Right lobe of liver (tissue), 6 donors: ENCODE measurements at places on chromosomes 12 and 14. TPM values are rescaled to one million over a fixed set of nuclear protein-coding genes. Genes with fewer than 3 reads are reported as not detected.

The LDHB gene
- 17.9 TPM for total RNA-seq

The TAS2R30 gene
- total RNA-seq: 1.6 TPM

GRCh38 chr12:5650281-5650680 lies 218.4 kb downstream of the NTF3 start:
- no peaks in the 10 kb centered on the region for H3K27me3 ChIP-seq
- H3K27ac ChIP-seq: no peak overlapping the region
- H3K4me3 ChIP-seq: no peak overlapping the region

- no peak overlapping the region for H3K27ac ChIP-seq
- DNase-seq: no peak
- no peaks in the 10 kb centered on the region for H3K27me3 ChIP-seq
Observed at GRCh38 chr14:64190974-64191502, 103.1 kb downstream of the ESR2 start.

DNA sequence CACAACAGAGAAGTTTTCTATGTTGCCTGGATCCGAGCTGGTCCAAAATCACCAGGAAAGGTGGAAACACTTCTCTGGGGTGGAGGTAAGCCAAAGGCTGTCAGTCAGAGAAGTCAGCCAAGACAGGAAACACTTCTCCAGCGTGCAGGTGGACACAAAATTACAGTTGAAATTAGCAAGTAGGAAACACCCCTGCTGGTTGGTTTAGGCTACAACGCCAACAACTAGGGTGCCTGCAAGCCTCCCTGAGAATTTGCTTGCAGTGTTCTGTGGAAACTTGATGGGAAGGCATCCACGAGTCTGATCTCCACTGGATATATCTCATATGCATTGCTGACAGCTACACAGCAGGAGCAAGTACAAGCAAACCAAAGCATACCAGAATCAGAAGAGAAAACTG lies 600.5 kb downstream of the RERGL start:
- H3K27me3 ChIP-seq: no peaks in the 10 kb centered on the region
- H3K27ac ChIP-seq: no peak overlapping the region
- no peak overlapping the region for H3K4me3 ChIP-seq
- no peak for DNase-seq
- H3K4me1 ChIP-seq: no peaks in the 10 kb centered on the region
- H3K36me3 ChIP-seq: no peaks in the 10 kb centered on the region

GRCh38 chr12:64255249-64255648 lies 33.2 kb upstream of the KICS2 start:
- no peaks in the 10 kb centered on the region for H3K36me3 ChIP-seq
- H3K4me1 ChIP-seq: no peaks in the 10 kb centered on the region
- DNase-seq: no peak

DNA sequence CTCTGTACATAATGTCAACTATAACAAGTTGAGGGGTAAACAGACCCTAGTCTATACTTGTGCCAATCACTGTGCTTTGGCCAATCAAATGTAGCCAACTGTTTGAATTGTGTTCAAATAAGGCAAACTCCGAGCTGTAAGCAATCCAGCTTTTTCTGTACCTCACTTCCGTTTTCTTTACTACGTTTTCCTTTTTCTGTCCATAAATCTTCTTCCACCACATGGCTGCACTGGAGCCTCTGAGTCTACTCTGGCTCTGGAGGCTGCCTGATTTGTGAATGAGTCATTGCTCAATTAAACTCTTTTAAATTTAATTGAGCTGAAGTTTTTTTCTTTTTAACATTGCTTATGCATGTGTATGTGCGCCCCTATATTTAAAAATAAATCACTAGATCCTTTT lies 29.7 kb downstream of the CLEC1A start:
- H3K4me1 ChIP-seq: no peaks in the 10 kb centered on the region
- H3K27ac ChIP-seq: peak overlapping the region; percentile 76
- H3K4me3 ChIP-seq: no peak overlapping the region
- H3K36me3 ChIP-seq: no peaks in the 10 kb centered on the region
- no peaks in the 10 kb centered on the region for H3K27me3 ChIP-seq

DNA sequence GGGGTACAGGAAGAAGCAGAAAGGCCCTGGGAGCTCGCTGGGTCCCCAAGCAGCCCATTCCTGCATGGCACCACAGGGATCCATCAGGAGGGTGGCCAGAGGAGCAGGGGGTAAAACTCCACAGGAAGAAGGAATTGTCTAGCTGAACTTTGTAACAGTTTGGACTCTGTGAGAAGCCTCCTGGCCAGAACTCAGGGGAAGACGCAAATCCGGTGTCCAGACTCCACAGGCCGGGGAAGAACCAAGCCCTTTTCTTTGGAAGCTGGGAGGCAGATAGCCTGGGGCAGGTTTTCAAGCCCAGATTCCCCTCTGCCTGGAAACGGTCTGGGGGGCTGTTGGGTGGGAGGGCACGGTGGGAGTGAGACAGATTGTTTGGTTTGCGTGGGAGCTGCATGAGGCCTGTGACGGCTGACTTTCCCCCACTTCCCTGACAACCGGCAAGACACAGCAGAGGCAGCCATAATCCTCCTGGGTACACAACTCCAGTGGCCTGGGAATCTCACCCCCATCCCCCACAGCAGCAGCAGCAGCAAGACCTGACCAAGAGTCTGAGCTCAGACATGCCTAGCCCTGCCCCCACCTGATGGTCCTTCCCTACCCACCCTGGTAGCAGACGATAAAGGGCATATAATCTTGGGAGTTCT lies 16.7 kb downstream of the GPHB5 start:
- H3K36me3 ChIP-seq: no peaks in the 10 kb centered on the region
- H3K27ac ChIP-seq: no peak overlapping the region
- H3K4me3 ChIP-seq: no peak overlapping the region
- no peaks in the 10 kb centered on the region for H3K4me1 ChIP-seq

DNA sequence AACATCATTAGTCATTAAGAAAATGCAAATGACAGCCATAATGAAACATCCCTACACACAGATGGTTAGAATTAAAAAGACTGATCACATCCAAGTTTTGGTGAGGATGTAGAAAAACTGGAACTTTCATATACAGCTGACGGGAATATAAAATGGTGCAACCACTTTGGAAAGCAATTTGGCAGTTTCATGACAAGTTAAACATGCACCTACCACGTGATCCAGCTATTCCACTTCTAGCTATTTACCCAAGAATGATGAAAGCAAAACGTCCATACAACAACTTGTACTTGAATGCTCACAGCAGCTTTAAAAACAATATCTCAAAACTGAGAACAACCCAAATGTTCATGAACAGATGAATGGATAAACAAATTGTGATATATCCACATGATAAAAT lies 77.9 kb upstream of the AVPR1A start:
- no peaks in the 10 kb centered on the region for H3K27me3 ChIP-seq
- no peak overlapping the region for H3K27ac ChIP-seq
- H3K4me1 ChIP-seq: no peaks in the 10 kb centered on the region
- no peak overlapping the region for H3K4me3 ChIP-seq
- H3K36me3 ChIP-seq: no peaks in the 10 kb centered on the region
- no peak for DNase-seq

DNA sequence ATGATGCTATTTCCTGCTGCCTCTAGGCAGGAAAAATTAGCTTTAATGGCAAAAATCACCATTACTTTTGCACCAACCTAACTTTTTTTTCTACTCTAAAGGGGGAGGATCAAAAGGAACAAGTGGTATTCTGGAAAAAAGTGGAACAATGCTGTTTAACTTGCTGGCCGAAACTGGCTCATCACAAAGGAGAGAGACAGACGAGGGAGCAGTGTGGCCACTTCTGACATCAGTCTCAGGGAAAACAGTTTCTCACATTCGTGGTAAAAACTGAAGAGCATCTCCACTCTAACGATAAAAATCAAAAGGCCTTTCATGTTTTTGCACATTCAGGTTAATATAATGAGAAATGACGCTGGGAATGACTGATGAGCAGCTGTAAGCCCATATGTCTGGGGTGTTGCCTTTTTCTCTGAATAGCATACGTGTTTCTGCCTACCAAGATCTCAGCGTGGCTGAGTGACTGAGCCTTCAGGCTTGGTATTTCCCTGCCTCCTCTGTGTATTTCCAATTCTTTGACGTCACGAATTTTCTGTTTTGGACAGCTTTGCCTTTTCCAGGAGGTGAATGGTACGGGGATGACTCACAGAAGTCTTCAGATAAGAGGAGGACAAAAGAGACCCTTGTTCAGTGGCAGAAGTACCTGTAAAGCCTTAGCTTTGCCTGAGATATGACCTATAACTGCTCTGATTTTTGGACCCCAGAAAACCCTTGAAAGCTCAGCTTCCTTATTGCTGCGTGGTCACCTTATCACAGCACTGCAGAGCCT lies 358.8 kb downstream of the GLT1D1 start:
- H3K4me1 ChIP-seq: no peaks in the 10 kb centered on the region
- no peaks in the 10 kb centered on the region for H3K36me3 ChIP-seq
- no peak overlapping the region for H3K4me3 ChIP-seq
- H3K27me3 ChIP-seq: no peaks in the 10 kb centered on the region

- no peaks in the 10 kb centered on the region for H3K4me1 ChIP-seq
- no peaks in the 10 kb centered on the region for H3K36me3 ChIP-seq
- DNase-seq: no peak
- no peak overlapping the region for H3K27ac ChIP-seq
- no peaks in the 10 kb centered on the region for H3K27me3 ChIP-seq
Observed at GRCh38 chr14:23864861-23865260, 88.7 kb upstream of the DHRS4 start.

The CPNE6 gene
- total RNA-seq: not detected

The P2RX7 gene
- 3.1 TPM for total RNA-seq

DNA sequence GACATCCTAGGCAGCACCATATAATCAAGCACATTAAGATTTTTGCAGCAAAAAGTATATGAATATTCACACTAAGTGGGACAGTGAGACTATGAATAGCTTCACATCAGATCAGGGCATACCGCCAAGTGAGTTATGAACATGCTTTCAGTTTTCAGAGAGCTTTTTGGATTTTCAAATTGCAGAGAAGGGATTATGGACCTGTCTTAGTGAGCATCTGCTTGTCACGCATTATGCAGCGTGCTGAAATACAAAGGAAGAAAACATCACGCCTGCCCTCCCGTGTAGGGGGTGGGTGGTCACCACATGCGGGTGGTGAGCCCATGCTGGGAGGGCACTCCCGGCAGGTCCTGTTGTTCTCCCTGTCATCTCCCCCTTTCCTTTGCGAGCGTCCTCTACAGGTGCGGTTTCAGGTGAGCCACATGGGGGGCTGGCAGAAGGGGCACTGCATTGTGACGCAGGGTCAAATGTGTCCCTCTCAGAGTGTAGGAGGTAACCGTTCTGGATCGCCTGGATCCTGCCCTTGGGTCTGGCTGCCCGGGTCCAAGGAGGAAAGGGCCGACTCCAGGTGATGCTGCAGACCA lies 42.6 kb downstream of the TRAF3 start:
- no peak for DNase-seq
- no peaks in the 10 kb centered on the region for H3K27me3 ChIP-seq
- no peak overlapping the region for H3K27ac ChIP-seq

The TXNDC16 gene
- 3.5 TPM for total RNA-seq

GRCh38 chr14:104373055-104373854 lies 206.3 kb upstream of the C14orf180 start:
- no peak overlapping the region for H3K4me3 ChIP-seq
- H3K27ac ChIP-seq: no peak overlapping the region
- DNase-seq: no peak
- no peaks in the 10 kb centered on the region for H3K4me1 ChIP-seq
- H3K36me3 ChIP-seq: no peaks in the 10 kb centered on the region

The NELL2 gene
- not detected for total RNA-seq

DNA sequence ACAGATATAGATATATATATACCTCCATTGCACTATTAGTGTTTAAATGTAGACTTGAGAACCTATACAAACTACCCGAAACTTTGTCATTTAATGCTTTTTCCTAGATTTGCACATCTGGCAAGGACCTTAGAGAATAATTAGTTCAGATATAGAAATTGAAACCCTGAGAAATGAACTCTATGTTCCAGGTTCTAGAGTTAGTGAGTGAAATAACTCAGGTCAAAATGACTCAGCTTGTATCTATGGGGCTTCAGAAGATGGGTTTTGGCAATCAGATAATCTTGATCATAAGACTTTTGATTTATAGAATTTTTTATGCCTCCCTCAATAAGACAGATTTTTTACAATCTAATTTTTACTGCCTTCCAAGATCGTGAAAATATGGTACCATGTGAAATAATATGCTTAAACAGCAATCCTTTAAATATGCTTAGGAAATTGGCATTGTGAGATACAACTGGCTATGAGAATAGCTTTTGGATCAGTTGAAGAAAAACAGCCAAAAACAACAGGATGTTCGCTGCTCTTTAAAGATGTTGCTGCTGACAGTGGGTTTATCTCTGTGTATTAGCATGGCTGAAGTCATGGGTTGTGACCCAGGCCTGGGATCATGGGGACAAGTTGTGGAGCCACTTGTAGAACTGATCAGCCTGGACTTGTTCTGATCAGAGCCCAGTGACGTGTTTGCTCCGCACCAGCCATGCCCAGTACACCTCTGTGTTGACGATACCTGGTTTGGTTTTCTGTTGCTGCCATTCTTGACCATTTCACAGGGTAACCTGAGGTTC lies 63.6 kb downstream of the TTLL5 start:
- H3K27ac ChIP-seq: peak overlapping the region; percentile 10
- H3K4me3 ChIP-seq: no peak overlapping the region
- H3K4me1 ChIP-seq: peaks cover 11% of the 10 kb centered on the region
- H3K36me3 ChIP-seq: no peaks in the 10 kb centered on the region

DNA sequence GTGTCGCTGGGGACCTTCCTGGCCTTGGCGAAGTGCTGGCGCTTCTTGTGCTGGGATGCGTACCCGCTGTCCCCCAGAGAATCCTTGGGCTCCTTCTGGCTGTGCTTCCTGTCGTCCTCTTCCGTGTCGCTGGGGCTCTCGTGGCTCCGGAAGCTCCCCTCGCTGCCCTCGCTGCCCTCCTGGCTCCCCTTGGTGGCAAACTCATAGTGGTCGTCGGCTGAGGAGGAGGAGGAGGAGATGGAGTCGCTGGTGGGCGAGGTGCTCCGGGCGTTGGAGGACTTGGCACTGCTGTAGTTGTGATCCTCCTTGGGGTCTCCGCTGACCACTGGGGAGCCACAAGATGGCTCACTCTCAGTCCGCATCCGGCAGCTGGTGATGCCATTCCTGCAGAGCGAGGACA lies 254.4 kb downstream of the FOXN3 start:
- no peak overlapping the region for H3K27ac ChIP-seq
- DNase-seq: no peak
- H3K4me1 ChIP-seq: no peaks in the 10 kb centered on the region
- no peaks in the 10 kb centered on the region for H3K36me3 ChIP-seq
- H3K4me3 ChIP-seq: no peak overlapping the region

The CLEC4E gene
- total RNA-seq: 0.70 TPM

DNA sequence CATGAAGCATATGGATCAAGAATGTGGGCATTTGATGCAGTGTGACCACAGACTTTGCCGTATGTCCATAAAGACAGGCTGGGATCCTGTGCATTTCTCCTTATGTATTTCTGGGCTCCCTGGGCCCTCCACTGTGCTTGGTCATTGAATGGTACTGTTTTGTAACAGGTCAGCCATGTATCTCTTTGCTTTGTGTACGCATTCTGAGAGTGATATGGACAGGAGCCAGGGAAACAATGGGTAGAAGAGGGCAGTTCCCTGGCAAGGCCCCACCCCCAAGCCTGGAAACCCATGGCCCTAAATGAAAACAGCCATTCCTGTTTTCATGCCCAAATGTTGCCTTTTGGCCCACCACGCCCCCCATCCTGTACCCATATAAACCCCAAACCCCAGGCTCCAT lies 15.2 kb upstream of the FBXO34 start:
- H3K27ac ChIP-seq: no peak overlapping the region
- no peaks in the 10 kb centered on the region for H3K27me3 ChIP-seq
- no peak for DNase-seq
- H3K4me1 ChIP-seq: no peaks in the 10 kb centered on the region
- H3K36me3 ChIP-seq: no peaks in the 10 kb centered on the region
- H3K4me3 ChIP-seq: no peak overlapping the region
